HFFc6 (cell line): ENCODE measurements at places on chromosomes 6 and 20. TPM values are rescaled to one million over a fixed set of nuclear protein-coding genes. Genes with fewer than 3 reads are reported as not detected.

DNA sequence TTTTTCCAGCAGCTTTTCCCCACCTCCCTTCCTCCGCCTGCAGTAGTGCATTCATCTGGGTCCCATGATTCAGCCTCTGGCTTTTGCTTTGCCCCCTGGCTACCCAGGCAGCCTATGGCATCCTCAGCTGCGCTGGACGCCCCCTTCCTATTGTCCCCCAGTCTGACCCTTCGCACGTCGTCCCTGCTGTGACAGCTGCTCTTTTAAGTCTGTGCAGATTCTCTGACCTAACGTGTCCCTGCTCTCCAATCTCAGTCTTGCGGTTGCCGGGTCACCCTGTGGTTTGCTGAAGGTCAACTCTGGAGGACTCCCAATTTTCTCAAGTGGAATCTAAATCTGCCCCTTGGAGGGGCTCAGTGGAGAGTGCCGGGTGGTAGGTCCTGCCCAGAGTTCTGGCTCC, 294.3 kb downstream of the CDC5L start:
- no peak for DNase-seq

MAN1A1 gene
- 0.17 and 0.68 TPM in 2 replicates for total RNA-seq

- DNase-seq = no peak
These were observed 125.0 kb downstream of the ZDHHC14 start for GRCh38 chr6:157505912-157506491.

TRIM15 gene
- not detected in 3 replicates for total RNA-seq

GRCh38 chr20:50921803-50922501, 9.3 kb downstream of the ADNP start:
- DNase-seq = no peak

DNA sequence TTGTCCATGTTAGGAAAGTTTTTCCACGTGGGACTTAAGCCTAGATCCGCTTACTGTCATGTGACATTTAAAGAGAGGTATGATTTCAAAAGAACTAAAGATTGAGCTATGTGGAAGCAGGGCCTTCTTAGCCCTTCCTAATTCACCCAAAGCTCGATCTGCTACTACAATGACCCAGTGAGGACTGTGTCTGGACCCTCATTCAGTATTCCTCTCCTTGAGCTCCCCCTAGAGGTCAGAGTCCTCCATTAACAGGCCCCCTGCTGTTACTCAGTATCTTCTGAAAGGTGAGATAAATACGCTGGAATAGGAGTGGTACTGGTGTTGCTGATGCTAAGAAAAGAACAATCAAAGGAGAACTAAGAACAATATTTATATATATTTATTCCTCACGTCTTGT, 414.0 kb downstream of the GJA1 start:
- DNase-seq = peak; percentile 55

DNA sequence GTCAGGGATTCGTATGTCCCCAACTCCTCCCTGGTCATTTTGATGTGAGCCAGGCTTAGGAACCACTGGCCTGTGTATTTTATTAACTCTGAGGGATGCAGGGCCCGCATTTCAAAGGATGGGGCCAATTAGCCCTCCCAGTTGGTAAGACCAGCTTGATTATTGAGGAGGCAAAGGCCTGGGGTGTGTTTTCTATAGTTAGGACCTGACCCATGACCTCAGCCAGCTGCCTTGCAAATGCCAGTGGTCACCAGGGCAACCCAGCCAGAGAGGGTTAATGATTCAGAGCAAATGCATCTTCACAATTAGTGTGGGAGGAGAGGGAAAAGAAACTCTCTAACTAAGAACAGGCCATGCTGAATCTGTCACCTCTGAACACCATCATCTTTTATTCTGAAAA, 835.4 kb downstream of the MAFB start:
- peak; percentile 62 for DNase-seq

GRCh38 chr20:48607544-48607865, 220.3 kb downstream of the PREX1 start:
- no peak for DNase-seq

ACSS1 gene
- total RNA-seq = 1.2 and 1.3 TPM in 2 replicates

ZNF334 gene
- 1.1 to 1.8 TPM (median 1.8 TPM) in 3 replicates for total RNA-seq

ATP9A gene
- total RNA-seq = 21.8 to 31.7 TPM (median 22.3 TPM) in 3 replicates

HRH3 gene
- not detected in 3 replicates for total RNA-seq

BCKDHB gene
- 17.6 to 20.2 TPM (median 18.4 TPM) in 3 replicates for total RNA-seq

LRRC73 gene
- 0.79 to 1.4 TPM (median 1.3 TPM) in 3 replicates for total RNA-seq

DNA sequence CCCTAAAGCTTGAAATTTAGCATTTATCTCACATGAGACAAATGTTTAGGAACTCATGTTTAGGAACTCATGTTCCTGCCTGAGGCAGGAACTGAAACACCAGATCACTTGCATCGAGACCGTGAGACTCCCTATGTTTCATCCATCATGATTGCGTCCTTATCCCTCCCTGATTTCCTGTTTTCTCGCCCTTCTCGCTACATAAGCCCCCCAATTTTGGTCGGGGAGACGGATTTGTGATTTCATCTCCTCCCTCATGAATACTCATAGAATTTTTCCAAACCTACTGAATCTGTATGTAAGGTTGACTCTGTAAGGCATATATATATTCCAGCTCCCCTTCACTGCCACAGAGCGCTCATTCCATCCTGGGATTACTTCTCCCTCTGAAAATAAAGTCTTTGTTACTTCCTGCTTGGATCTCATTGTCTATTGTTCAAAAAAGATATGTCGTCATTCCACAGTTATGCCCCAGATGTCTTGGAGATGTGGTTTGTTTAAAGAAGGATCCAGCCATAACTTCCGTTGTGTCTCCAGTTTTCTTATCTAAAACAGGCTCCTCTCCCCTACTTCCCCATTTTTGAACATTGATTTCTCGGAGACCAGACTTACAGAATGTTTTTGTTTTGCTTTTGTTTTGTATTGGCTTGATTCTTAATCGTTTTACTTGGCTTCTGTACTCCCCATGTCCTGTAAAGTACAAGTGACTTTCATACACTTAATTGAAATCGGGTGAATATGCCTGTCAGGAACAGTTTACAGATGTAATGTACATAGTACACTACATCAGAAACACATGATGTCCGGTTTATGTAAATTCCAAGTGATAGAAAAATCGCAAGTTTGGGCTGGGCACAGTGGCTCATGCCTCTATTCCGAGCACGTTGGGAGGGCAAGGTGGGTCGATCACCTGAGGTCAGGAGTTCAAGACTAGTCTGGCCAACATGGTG, 118.7 kb downstream of the HFE start:
- peak; percentile 82 for DNase-seq

- no peak for DNase-seq
These were observed 26.5 kb downstream of the HLA-DOB start for GRCh38 chr6:32790306-32790705.

DNA sequence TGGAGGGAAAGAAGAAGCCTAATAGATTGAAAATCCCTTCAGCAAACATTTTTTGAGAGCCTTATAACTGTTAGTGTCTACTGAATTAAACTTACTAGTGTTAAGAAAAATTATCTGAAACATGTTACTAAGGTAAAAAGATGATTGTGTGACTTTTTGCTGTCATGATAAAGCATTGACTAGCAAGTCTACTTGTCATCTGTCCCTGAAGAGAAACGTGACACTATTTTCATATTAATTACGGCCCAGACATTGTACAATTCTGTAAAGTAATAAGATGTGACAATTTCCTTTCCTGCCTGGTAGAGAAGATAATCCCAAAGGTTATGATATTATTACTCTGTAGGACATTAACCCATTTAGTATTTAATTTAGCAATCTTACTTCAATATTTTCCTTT, 8.8 kb upstream of the EDEM2 start:
- DNase-seq = no peak

GRCh38 chr20:40774252-40774651, 85.2 kb upstream of the MAFB start:
- no peak for DNase-seq

GRCh38 chr6:35706468-35706867, 17.8 kb upstream of the FKBP5 start:
- no peak for DNase-seq

DNA sequence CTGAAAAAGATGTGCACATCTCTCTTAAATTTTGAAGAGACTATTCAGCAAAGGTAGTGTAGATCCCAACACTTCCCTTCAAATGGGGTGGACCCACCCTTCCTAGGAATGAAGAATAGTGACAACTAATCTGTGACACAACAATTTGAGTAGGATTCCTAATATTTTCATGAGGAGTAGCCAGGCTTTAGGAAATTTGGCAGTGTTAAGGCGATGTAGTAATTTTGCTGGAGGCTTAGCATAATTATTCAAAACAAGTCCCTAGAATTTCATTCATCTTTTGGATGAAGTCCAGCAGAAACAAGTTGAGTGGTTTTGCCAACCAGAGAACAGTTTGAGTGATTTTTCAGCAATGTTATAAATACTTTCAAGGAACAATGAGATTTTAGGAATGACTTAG, 52.4 kb downstream of the ELOVL4 start:
- peak; percentile 9 for DNase-seq

GRCh38 chr20:17932396-17932795, 36.2 kb downstream of the SNX5 start:
- DNase-seq = no peak

- no peak for DNase-seq
These were observed 83.3 kb downstream of the TAF4 start for GRCh38 chr20:61982191-61982950.

GRCh38 chr20:15058841-15059240, 721.4 kb upstream of the FLRT3 start:
- no peak for DNase-seq

DNA sequence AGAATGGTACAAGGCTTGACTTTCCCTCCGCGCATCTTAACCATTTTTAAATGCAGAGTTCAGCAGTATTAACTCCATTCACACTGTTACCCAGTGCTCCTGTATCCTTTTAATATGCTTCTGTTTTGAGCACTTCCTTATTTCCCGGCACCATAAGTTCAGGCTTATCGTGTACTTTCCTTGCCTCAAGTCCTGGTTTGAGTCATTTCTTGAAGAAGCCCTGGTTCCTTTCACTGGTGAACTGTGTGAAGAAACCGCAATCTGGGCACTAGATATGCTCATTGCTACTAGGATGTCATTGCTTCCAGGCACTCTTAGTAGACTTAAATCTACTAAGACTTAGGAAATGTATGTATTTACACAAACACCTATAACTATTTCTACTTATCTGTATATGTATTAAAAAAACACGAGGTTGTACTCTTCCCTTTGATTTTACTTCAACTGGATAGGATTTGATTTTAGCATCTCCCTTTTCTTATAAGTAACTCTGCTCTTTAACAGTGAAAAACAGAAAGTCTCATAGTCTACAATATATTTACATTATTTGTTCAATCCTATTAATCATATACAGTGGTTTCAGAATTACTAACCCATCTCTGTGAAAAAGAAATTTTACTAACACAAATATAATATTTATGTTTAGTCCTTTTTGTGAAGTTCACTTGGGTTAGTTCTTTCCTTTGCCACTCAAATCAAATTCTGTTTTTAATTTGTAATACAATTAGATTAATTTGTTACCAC, 135.5 kb downstream of the CDKAL1 start:
- DNase-seq = no peak

METTL24 gene
- not detected in 3 replicates for total RNA-seq

DNA sequence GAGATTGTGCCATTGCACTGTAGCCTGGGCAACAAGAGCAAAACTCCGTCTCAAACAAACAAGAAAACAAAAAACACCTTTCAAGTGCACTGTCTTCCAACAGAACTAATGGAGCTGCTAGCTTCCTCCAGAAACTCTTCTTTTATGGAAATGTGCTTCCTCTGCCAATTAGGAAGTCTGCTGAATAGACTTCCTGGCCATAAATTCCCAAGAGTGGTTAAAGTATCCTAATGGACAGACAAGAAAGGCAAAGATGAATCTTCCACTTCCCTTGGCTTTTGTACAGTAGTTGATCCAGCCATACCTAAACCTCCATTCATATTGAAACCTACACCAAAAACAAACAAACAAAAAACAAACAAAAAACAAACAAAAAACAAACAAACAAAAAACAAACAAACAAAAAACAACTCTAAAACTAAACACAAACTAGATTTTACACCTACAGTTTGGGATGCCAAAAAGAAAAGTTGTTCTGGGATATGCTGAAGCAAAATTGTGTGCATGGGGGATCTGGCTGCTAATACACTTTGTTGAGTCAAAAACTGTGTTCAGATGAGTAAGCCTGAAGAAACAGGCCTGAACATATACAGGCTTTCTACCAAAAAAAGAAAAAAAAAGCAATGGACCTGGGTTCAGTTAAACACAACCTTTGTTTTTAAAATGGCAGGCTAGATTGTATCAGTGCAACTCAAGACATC, 59.8 kb upstream of the CARMIL1 start:
- DNase-seq = no peak

GRCh38 chr6:33692760-33693158, 18.7 kb downstream of the UQCC2 start:
- DNase-seq = peak; percentile 89
